Left renal pelvis (tissue), 4 donors: ENCODE measurements at places on chromosomes 1 and 21. TPM values are rescaled to one million over a fixed set of nuclear protein-coding genes. Genes with fewer than 3 reads are reported as not detected.

BRDT gene
- polyA plus RNA-seq: 0.32 TPM

UBE2U gene
- not detected for polyA plus RNA-seq

DDAH1 gene
- polyA plus RNA-seq: 117 TPM

CDA gene
- polyA plus RNA-seq: 6.1 TPM

CLCA4 gene
- polyA plus RNA-seq: not detected

ERMAP gene
- 13.9 TPM for polyA plus RNA-seq

OLFML2B gene
- 11.8 TPM for polyA plus RNA-seq

PHC2 gene
- 115 TPM for polyA plus RNA-seq

PRR9 gene
- polyA plus RNA-seq: not detected

LRRC71 gene
- polyA plus RNA-seq: 0.59 TPM

FAM167B gene
- polyA plus RNA-seq: 12.9 TPM

VAV3 gene
- polyA plus RNA-seq: 135 TPM

ZNF648 gene
- 0.43 TPM for polyA plus RNA-seq

LRRN2 gene
- polyA plus RNA-seq: 13.4 TPM

MKNK1 gene
- polyA plus RNA-seq: 39.4 TPM

FCRL3 gene
- 0.07 TPM for polyA plus RNA-seq

PTPRC gene
- polyA plus RNA-seq: 8.5 TPM

SPATA46 gene
- polyA plus RNA-seq: 2.6 TPM

OR10J1 gene
- polyA plus RNA-seq: 0.08 TPM

FCRL5 gene
- 0.09 TPM for polyA plus RNA-seq

FCGR2B gene
- 0.72 TPM for polyA plus RNA-seq

PROX1 gene
- 9.1 TPM for polyA plus RNA-seq

COL9A2 gene
- polyA plus RNA-seq: 10.7 TPM

LCE1F gene
- polyA plus RNA-seq: not detected

ADAMTS1 gene
- polyA plus RNA-seq: 91.9 TPM

HUNK gene
- polyA plus RNA-seq: 14.1 TPM

OR6K3 gene
- 0.13 TPM for polyA plus RNA-seq

PCAT6 gene
- polyA plus RNA-seq: 4.0 TPM

ST6GALNAC5 gene
- 4.4 TPM for polyA plus RNA-seq

PAQR6 gene
- polyA plus RNA-seq: 2.4 TPM

G0S2 gene
- polyA plus RNA-seq: 5.8 TPM

ACKR1 gene
- polyA plus RNA-seq: 0.20 TPM

PYGO2 gene
- polyA plus RNA-seq: 49.7 TPM

VTCN1 gene
- polyA plus RNA-seq: 17.9 TPM

CD1B gene
- not detected for polyA plus RNA-seq

SLAMF1 gene
- 0.17 TPM for polyA plus RNA-seq

CD160 gene
- polyA plus RNA-seq: 0.70 TPM

PARK7 gene
- polyA plus RNA-seq: 365 TPM

MAP1LC3C gene
- polyA plus RNA-seq: 0.70 TPM

AADACL4 gene
- polyA plus RNA-seq: 1.2 TPM

ZBTB8B gene
- 0.34 TPM for polyA plus RNA-seq

TFF3 gene
- polyA plus RNA-seq: 2.5 TPM

RPL5 gene
- polyA plus RNA-seq: 2,823 TPM

TRIM58 gene
- polyA plus RNA-seq: 1.5 TPM

ATP1A2 gene
- 5.6 TPM for polyA plus RNA-seq

AMY1C gene
- not detected for polyA plus RNA-seq

PRAMEF14 gene
- not detected for polyA plus RNA-seq

AXDND1 gene
- polyA plus RNA-seq: 0.23 TPM

TNFSF18 gene
- 0.12 TPM for polyA plus RNA-seq

GUCA2A gene
- polyA plus RNA-seq: not detected

LCE1E gene
- not detected for polyA plus RNA-seq

GSTM3 gene
- polyA plus RNA-seq: 105 TPM

ODR4 gene
- polyA plus RNA-seq: 33.2 TPM

ANKRD65 gene
- 23.4 TPM for polyA plus RNA-seq

PLA2G5 gene
- polyA plus RNA-seq: not detected

GJB4 gene
- 0.29 TPM for polyA plus RNA-seq

FRRS1 gene
- polyA plus RNA-seq: 8.6 TPM

CCDC24 gene
- 3.2 TPM for polyA plus RNA-seq

KRTAP10-10 gene
- not detected for polyA plus RNA-seq
